ENCODE measurements at places on chromosomes 2 and 18.

DNA sequence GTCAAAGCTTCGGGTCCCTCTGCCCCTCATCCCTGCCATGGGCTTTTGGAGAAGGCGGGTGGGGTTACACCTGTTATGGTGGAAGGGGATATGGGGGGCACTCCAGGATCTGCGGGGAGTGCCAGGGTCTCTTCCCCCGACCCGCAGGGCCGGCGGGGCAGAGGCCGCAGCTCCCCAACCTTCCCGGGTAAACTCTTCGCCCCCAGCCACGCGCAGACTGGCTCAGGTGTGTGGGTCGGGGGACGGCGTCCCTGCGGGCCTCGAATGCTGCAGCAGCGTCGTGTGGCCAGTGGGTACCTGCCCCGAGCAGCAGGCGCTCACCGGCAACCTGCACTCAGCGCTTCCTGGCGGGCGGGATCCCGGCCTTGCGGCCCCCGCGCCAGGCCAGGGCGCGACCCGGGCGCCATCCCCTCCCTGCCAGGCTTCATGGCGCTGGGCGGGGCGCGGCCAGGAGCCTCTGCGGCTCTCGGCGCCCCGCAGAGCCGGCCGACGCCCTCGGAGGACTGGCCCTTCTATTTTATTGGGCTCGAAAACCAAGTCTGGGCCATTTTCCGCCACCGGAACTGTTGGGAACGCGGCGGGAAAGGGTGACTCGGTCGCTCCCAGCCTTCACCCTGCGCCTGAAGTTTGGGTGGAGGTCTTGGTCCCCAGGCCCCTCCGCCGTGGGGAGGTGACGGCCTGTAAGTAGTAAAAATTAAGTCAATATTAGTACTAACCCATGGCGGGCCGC is 4.5 kb downstream of the GBX2 start:
- H3K27ac ChIP-seq, result no peak overlapping the region
- no peaks in the 10 kb centered on the region for H3K4me1 ChIP-seq
- no peak overlapping the region for H3K4me3 ChIP-seq
- DNase-seq, result no peak

DNA sequence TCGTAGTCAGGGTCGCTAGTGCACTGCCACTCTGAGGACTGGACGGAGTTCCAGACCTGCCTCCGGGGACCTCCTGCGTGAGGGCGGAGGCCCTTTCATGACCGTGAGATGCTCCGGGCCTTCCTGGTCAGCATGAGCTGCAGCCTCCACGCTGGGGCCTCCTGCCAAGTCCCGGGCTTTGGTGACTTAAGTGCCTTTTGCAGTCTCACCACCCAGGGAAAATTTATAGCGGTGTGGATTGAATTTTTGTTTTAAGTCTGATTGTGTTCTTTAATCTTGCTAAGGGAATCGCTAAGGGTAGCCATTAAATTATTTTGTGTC is 33.6 kb downstream of the CHRNA1 start:
- no peaks in the 10 kb centered on the region for H3K4me1 ChIP-seq
- H3K4me3 ChIP-seq, result no peak overlapping the region
- no peak overlapping the region for H3K27ac ChIP-seq
- H3K27me3 ChIP-seq, result peaks cover 26% of the 10 kb centered on the region
- H3K36me3 ChIP-seq, result no peaks in the 10 kb centered on the region

DNA sequence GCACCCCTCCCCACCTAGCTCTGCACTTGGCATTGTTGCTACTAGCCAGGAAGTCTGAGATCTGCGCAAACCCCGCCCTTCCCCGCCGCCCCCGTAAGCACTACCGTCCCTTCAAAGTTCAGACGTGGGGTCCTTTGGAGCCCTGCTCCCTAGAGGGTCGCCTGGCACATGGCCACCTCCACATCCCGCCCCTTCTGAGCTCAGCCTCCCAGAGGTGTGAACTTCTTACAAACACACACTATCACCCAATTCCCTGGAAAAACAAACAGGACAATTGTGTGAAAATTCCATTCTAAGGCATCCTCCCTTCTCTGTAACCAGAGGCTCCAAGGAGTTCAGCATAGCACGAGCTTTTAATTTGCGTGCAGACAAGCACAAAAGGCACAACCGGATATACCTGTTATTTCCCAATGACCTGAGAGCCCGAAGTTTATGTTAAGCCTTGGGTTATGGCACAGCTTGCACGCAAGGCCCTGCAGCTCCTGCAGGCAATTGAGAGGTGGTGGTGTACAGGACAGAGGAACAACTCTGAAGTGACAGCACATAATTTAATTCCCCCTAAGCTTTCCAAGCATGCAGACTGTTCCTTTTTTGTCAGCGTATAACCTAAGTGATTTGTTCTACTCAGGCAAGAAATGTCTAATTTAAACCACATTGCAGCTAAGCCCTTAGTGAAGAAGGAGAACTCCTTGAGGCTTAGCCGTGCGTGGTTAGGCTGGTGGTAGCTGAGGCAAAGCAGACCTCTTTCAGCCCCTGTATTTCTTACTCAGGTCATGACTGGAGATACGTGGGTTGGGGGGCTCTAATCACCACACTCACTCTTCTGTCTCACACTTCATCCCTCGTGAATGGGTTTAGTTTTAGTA is 20.3 kb upstream of the CYP1B1 start:
- no peaks in the 10 kb centered on the region for H3K36me3 ChIP-seq
- no peak overlapping the region for H3K4me3 ChIP-seq
- no peak for DNase-seq
- H3K4me1 ChIP-seq, result no peaks in the 10 kb centered on the region

DNA sequence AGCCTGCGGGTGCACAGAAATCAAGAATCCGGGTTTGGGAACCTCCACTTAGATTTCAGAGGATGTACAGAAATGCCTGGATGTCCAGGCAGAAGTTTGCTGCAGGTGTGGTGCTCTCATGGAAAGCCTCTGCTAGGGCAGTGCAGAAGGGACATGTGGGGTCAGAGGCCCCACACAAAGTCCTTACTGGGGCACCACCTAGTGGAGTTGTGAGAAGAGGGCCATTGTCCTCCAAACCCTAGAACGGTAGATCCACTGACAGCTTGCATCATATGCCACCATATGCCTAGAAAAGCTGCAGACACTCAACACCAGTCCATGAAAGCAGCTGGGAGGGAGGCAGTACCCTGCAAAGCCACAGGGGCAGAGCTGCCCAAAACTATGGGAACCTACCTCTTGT is 833.0 kb downstream of the TMEM182 start:
- H3K36me3 ChIP-seq, result no peaks in the 10 kb centered on the region
- no peak overlapping the region for H3K4me3 ChIP-seq
- H3K27me3 ChIP-seq, result no peaks in the 10 kb centered on the region
- DNase-seq, result no peak
- no peaks in the 10 kb centered on the region for H3K4me1 ChIP-seq

DNA sequence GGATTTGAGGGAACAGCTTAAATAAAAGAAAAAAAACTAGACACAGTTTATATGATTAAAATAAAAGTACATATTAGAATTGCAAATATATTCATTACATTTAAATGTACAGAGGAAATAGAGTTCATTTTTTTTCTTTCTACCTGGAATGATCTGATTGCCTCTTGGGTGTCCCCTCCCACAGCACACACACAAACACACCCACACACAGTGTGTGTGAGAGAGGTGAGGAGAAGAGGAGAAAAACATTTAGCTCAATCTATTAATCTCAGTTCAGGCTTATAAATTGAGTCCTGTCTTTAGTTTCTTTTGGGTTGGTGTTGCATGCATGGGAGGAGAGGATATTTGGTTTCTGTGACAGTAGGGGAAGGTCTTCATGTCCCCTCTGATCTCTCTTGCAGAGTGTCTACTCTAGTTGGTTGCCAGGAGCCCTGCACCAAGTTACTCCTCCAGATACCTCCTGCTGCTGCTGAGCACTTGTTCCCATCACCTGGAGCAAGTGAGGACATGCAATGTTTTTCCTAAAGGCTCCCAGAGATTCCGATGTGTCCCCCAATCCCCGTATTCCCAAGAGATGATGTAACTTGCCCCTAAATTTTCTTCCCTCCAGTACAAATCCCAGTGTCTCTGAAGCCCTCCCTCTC is 50.8 kb upstream of the REG3A start:
- no peak overlapping the region for H3K27ac ChIP-seq
- no peaks in the 10 kb centered on the region for H3K36me3 ChIP-seq
- H3K27me3 ChIP-seq, result no peaks in the 10 kb centered on the region
- H3K4me1 ChIP-seq, result no peaks in the 10 kb centered on the region
- DNase-seq, result no peak

GRCh38 chr2:168086851-168087250 is 160.5 kb downstream of the STK39 start:
- H3K4me1 ChIP-seq, result peaks cover 21% of the 10 kb centered on the region
- H3K4me3 ChIP-seq, result no peak overlapping the region
- DNase-seq, result no peak
